ENCODE measurements at places on chromosomes 11 and 22.

- DNase-seq, result no peak
Measured at GRCh38 chr11:17786824-17787525, 52.4 kb downstream of the KCNC1 start.

DNA sequence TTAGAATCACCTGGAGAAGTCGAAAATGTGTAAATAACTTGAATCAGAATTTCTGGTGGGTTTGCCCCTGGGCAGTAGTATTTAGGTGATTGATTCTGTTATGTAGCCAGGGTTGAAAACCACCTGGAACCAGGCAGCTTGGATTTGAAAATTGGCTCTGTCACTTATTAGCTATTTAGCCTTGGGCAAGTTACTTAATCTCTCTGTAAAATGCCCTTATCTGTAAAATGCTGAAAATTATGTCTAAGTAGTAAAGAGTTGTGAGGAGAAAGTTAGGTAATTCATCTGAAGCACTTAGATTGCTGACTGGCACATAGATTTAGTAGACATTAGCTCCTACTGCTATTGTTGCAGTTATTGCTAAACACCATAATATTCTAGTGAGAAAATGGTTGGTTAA is 49.3 kb downstream of the PPME1 start:
- DNase-seq, result no peak

- no peak for DNase-seq
Measured at GRCh38 chr11:47185305-47186075, 744 bp downstream of the PACSIN3 start.

DNA sequence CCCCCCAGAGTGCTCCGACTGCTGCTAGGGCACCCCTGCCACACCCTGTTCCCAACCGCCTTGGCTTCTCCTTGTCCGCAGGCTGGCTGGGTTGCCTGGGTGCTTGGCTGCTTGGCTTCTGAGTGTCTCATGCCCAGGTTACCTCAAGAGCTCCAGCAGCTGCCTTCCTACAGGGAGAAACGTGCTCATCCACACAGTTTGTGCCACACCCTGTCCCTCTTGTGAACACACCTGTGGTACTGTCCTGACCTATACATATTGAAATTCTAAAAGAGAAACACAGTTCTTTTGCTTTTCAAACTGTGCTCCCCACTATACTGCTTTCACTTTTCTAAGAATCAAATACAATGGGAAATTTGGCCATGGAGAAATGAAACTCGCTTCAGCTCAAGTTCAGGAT is 191.4 kb downstream of the DBX1 start:
- no peak for DNase-seq

DNA sequence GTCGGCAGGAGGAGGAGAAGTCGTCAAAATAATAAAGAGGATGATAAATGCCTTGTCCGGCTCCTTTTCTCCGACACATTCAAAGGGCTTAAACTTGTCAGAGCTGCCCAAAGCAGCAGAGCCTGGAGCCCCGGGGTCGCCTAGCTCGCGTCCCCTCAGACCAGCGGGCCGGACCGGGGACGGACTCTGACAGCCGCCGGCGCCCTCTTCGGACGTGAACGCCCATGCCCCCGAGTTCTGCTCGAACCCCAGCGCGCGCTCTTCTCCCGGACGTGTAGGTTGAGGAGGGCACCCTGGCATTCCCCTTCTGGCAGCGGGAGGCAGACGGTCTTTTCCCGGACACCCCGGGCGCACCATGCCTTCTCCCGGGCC is 999 bp downstream of the FGF3 start:
- DNase-seq, result no peak

DNA sequence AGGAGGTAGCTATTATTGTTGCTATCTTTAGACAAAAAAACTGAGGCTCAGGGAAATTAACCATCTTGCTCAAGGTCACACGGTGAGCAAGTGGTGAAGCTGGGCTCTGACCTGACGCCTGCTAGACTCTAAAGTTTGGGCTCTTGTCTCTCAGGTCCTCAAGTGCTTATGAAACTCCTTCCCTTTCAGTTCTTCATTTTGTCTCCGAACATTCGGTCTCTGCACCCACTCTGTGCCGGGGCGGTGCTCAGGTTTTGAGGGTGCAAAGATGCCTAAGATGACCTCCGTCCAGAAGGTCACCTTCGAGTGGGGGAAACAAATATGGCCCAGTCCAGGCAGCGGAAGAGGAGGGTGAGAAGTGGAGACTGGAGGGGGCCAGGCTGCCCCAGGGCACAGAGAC is 16.0 kb downstream of the OVOL1 start:
- DNase-seq, result no peak

DNA sequence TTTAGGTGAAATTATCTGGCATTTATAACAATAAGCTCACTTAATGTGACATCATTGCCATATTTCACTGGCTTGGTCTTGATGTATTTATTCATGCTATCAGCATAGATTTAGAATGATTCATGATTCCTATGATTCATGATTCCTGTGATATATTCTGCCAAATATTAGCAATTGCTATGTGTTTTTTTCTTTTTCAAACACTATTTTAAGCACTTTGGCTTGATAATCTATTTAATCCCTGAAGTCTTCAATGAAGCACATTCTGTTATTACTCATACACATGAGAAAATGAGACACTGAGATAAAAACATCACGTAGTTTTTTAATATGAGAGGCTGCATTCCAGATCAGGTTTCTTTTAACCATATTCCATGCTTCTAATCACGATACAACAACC is 78.5 kb downstream of the LUZP2 start:
- no peak for DNase-seq

DNA sequence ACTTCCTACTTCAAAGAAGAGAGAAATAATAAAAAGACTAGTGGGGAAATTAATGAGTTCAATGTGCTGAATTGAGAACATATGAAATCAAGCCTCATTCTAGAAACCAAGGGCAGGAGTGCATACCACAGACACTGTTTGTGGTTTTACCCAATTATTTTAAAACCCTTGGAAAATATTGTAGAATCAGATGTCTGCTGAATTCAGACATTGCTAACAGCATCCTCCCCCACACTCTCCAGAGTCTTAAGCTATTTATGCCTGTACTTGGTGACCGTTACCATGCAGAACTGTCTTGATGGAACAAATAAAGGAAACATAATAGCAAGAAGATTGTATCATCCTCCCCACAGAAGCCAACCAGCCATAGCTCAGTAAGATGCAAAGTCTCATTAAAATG is 850.1 kb downstream of the NTM start:
- no peak for DNase-seq

DNA sequence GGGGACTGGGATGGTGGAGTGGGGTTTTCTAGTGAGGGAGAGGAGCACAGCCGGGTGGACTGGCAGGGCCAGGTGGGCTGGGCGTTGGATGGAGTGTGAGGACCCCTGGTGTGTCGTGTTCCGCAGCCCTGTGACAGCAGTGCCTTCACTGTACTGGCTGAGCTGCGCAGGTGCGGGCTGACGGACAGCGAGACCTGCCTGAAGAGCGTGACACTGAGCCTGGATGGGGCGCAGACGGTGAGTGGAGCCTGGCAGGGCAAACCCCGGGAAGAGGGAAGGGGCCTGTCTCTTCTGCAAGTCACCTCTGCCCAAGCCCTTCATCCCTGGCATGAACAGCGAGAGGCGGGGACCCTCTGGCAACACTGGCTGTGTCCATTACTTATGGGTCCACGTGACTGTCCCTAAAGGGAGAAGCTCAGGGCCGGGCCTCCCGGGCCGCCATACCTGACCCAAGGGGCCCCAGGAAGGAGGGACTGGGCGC is 10.0 kb downstream of the MUC5AC start:
- no peak for DNase-seq

- DNase-seq, result no peak
Measured at GRCh38 chr22:33654173-33654895, 265.9 kb downstream of the LARGE1 start.

DNA sequence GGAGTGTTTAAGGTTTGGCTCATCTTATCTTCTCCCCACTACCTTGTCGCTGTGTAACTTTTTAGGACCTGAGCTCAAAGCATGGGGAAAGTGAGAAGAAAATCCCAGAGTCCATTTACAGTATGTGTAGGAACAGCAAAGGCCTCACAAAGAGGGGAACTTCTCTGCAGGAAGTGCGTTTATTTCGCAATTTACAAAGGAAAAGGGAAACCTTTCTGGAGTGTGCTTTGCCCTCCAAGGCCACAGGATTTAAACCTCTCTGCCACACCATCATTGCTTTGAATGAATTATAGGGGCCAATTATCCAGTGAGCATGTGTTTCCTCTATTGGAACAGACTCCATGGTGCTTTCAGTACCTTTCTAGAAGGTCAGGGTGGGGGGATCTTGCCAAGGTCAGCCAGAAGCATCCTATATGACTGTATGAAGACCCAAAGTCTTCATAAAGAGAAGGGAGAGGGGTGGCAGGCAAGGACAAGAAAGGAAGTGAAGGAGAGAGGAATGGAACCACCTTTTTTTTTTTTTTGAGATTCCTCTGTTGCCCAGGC is 68.1 kb upstream of the LMO2 start:
- DNase-seq, result no peak
